ENCODE measurements at places on chromosomes 7 and 10.
A peak's percentile ranks its signal among the peaks of the same experiment; 100 is the strongest.

GRCh38 chr7:105496521-105496920 lies 25.6 kb downstream of the PUS7 start:
- DNase-seq = no peak

DNA sequence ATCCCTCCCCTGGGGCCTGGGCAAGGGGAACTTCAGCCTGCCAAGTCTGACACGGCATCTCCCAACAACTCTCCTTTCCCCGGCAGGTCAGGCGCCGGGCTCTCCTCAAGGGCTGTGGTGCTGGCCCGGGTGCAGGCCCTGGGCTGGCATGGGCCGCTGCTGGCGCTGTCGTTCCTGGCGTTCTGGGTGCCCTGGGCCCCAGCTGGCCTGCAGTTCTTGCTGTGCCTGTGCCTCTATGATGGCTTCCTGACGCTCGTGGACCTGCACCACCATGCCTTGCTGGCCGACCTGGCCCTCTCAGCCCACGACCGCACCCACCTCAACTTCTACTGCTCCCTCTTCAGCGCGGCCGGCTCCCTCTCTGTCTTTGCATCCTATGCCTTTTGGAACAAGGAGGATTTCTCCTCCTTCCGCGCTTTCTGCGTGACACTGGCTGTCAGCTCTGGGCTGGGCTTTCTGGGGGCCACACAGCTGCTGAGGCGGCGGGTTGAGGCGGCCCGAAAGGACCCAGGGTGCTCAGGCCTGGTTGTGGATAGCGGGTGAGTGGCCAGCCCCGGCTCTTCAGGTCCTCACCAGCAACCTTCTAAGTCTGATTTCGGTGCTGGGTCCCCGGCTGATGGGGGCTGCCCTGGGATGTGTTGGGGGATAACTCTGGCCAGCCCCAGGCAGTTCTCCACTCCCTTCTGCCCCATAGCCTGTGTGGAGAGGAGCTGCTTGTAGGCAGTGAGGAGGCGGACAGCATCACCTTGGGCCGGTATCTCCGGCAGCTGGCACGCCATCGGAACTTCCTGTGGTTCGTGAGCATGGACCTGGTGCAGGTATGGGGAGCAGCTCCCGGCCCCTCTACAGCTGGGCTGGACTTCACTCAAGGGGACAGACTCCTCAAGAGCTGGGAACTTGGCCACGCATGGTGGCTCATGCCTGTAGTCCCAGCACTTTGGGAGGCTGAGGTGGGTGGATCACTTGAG lies 19.5 kb upstream of the C10orf95 start:
- DNase-seq = no peak

DNA sequence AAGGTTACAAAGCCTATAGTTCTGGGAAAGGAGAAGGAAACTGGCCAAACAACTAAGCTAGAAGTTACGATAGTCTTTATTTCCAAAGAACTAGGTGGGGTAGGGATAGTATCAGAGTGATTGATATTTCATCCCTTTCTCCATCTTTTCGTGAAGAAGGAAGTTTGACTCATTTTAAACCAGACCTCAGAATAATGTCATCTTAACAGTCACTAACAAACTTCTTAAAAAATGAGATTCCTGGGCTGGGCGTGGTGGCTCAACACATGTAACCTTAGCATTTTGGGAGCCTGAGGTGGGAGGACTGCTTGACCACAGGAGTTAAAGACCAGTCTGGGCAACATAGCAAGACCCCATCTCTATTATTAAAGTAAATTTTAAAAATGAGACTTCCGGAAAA lies 69.4 kb downstream of the ARL4A start:
- DNase-seq = no peak

GRCh38 chr10:51000164-51000563 lies 74.1 kb upstream of the PRKG1 start:
- DNase-seq = no peak

- no peak for DNase-seq
Measured at GRCh38 chr7:47580811-47581331, 1.0 kb downstream of the TNS3 start.

GRCh38 chr10:84469470-84469869 lies 141.1 kb downstream of the CCSER2 start:
- DNase-seq = no peak

GRCh38 chr10:21953585-21954057 lies 49.9 kb downstream of the DNAJC1 start:
- DNase-seq = peak; percentile 65

GRCh38 chr7:46389146-46389545 lies 468.1 kb upstream of the IGFBP3 start:
- no peak for DNase-seq

GRCh38 chr7:2038931-2039728 lies 193.6 kb downstream of the MAD1L1 start:
- DNase-seq = peak; percentile 57

- no peak for DNase-seq
Measured at GRCh38 chr10:113644185-113645120, 19.4 kb downstream of the NRAP start.

GRCh38 chr10:43249151-43249961 lies 17.5 kb downstream of the RASGEF1A start:
- no peak for DNase-seq

- no peak for DNase-seq
Measured at GRCh38 chr10:3239920-3240894, 67.6 kb upstream of the PITRM1 start.

DNA sequence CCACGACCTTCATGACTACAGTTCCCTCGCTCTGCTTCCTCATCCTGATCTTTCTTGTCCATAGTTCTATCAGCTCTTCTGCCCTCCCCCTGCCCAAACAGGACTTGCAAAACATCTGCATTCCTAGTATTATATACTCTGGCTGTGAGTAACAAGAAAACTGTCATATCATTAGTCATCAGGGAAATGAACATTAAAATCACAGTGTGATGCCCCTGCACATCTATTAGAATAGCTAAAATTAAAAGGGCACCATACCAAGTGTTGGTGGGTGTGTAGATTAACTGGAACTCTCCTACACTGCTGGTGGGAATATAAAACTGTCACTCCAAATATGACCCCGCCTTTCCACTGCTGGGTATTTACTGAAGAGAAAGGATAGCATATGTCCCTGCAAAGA lies 141.8 kb downstream of the C7orf25 start:
- DNase-seq = no peak

DNA sequence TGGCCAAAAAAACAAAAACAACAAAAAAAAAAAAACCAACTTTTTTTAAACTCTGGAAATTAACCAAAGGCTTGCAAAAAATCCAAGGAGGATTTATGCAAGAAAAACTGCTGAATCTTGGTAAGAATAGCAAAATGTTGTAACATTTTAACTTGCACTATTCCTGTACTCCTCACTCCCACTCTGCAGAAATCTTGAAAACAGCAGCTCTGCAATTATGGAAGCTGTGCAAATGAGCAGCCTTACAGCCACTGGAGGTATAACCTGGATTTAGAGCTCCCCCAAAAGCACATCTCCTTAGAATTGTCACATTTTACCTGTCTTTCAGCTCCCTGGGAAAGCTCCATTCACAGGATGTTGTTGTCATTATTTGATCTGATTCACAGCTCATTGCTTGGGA lies 41.8 kb upstream of the LRGUK start:
- no peak for DNase-seq

GRCh38 chr10:69739634-69740033 lies 62.1 kb upstream of the COL13A1 start:
- no peak for DNase-seq

GRCh38 chr10:29908962-29909361 lies 150.4 kb downstream of the JCAD start:
- peak; percentile 39 for DNase-seq

- DNase-seq = no peak
Measured at GRCh38 chr10:113866551-113867394, 12.3 kb downstream of the NHLRC2 start.

- DNase-seq = no peak
Measured at GRCh38 chr7:36613031-36613614, 111.2 kb downstream of the AOAH start.

DNA sequence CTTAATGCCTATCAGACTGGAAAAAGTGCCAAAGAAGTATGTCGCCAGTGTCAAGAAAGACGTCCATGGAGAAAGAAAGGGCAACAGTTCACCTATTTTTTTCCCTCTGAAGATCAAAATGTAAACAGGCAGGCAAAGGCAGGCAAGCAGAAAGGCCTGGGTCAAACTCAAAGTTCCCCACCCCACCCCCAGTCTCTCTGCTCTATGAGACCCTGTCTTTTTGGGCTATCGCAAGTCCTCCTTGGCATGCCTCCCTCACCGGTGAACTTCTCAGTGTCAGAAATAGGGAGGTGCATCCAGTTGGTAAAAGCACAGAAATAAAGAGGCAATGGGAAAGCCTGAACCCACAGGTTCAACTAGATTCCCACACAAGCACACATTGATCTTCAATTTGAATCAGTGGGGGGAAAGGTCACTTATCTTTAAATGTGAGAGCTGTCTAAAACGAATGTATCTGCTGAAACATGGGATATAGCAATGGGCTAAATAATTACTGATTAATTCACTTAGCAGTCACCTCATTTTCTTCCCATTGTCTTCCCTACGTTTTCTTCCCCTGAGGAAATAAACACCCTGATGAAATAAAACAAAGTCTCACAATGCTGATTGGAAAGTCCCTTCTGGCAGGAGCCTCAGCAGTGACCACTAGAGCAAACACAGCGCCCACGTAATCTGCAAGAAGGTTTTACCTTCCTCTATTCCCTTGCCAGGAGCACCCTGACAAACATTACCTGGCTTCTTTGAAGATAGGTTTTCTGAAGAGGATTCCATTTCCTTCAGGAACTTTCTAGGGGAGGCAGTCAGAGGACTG lies 31.1 kb downstream of the JAZF1 start:
- no peak for DNase-seq

- DNase-seq = no peak
Measured at GRCh38 chr7:148699024-148699781, 500 bp downstream of the CUL1 start.

DNA sequence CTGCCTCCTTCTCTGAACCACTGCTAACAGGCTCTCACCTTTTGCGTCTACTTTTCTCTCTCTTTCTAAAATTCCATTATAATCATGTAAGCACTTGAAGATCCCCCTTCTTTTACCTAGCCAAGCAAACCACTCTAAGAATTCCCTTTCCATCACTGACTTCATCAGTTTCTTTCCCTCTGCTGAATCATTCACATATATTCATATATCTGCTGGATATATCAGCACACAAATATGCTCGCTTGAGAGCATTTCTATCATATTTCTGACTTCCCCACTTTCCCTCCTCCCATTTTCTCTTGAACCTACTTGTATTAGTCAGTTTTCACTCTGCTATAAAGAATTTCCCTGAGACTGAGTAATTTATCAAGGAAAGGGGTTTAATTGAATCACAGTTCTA lies 84.2 kb upstream of the LRRN3 start:
- no peak for DNase-seq

DNA sequence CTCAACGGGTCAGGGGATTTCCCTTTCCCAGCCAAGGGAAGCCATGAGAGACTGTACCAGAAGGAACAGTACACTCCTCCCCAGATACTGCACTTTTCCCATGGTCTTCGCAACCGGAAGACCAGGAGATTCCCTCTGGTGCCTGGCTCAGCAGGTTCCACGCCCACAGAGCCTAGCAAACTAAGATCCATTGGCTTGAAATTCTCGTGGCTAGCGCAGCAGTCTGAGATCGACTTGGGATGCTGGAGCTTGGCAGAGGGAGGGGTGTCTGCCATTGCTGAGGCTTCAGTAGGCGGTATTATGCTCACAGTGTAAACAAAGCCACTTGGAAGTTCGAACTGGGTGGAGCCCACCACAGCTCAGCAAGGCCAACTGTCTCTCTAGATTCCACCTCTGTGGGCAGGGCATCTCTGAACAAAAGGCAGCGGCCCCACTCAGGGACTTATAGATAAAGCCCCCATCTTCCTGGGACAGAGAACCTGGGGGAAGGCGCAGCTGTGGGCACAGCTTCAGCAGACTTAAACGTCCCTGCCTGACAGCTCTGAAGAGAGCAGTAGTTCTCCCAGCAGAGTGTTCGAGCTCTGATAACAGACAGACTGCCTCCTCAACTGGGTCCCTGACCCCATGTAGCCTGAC lies 29.6 kb downstream of the SLC16A12 start:
- no peak for DNase-seq

DNA sequence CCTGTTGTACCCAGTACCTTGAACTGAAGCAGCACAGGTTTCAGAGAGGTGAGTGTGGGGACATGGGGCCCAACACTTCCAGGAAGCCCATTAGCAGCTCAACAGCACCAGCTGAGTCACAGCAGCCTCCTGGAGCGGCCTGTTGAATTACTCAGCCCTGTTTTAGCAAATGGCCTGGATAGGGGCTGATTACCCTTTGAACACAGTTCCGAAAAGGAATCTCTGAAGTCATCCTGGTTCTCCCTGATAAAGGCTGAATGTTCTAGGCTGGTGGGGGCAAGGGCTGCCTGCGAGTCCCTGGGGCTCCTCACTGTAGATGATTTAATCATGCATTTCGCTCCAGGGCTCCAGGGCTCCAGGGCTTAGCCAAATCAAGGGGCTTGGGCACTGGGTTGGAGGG lies 287.5 kb downstream of the GRID1 start:
- no peak for DNase-seq

DNA sequence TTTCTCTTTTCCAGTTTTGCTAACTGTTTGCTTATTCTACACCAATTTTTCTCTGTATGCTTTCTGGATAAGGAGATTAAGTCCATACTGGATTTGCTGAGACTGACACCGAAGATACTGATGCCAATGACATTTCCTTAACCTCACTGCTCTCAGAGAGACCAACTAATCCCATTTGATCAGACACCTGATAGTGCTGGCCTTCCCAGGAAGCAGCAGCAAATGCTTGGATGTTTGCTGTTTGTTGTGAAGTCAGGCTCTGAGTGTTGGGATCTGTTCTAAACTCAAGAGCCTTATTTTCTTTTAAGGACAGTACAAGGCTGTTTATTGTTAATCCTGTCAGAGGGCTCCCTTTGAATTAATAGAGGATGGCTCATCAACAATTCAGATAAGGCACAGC lies 143.3 kb downstream of the ANK3 start:
- no peak for DNase-seq

- DNase-seq = no peak
Measured at GRCh38 chr10:73909540-73910115, 1.3 kb upstream of the PLAU start.

DNA sequence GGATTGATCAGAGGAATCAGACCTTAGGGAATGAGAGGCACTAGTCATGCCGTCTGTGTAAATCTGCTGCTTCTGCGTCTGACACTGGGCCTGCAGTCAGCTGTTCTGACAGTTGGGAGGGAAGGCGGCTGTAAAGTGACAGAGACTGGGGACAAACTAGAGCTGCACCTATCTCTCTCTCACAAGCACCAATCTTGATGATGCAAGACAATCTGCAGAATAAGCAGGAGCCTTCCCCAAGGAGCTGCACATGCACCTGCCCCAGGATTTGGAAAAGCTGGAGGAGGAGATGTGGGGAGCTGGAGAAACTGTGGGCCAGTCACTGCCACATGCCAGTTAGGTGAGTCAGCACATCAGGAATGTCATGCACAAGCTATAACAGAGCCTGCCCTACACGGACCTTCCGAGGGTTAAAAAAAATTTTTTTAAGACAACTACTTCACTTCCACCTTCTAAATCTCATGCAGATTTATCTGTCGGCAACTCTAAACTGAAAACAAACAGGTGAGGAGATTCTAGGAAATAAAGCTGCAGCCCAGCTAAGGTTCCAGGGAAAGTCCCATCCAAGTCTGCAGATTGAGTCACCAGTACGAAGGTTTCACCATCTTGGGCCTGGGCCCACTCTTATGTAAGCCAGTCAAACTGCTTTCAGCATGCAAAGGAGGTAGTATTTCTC lies 39.2 kb downstream of the ENO4 start:
- DNase-seq = no peak

Measured in Jurkat, Clone E6-1 (cell line).